ENCODE measurements at places on chromosomes 1 and 21. TPM values are rescaled to one million over a fixed set of nuclear protein-coding genes. Genes with fewer than 3 reads are reported as not detected.

The FYB2 gene
- not detected for polyA plus RNA-seq

The TMEM240 gene
- 8.1 TPM for polyA plus RNA-seq

The PRELP gene
- polyA plus RNA-seq: 0.26 TPM

The ITLN2 gene
- polyA plus RNA-seq: not detected

The FGR gene
- not detected for polyA plus RNA-seq

The FCGR1A gene
- polyA plus RNA-seq: not detected

The TCHH gene
- not detected for polyA plus RNA-seq

The CCDC30 gene
- polyA plus RNA-seq: 0.94 TPM

The FTCD gene
- polyA plus RNA-seq: 0.33 TPM

The DCDC2B gene
- polyA plus RNA-seq: not detected

The TNN gene
- 0.03 TPM for polyA plus RNA-seq

The ELAPOR1 gene
- 1.1 TPM for polyA plus RNA-seq

The SPRR3 gene
- not detected for polyA plus RNA-seq

The ZNF678 gene
- polyA plus RNA-seq: 1.3 TPM

The TRAPPC3 gene
- polyA plus RNA-seq: 169 TPM

The CFAP74 gene
- not detected for polyA plus RNA-seq

The UHMK1 gene
- polyA plus RNA-seq: 12.3 TPM

The CLCA4 gene
- polyA plus RNA-seq: not detected

The ARTN gene
- polyA plus RNA-seq: 0.26 TPM

The TINAGL1 gene
- polyA plus RNA-seq: not detected

The CASQ1 gene
- 0.18 TPM for polyA plus RNA-seq

The PRRX1 gene
- polyA plus RNA-seq: 356 TPM
